Smooth muscle cell of bladder (primary cell): ENCODE measurements at places on chromosomes 11 and 22. TPM values are rescaled to one million over a fixed set of nuclear protein-coding genes. Genes with fewer than 3 reads are reported as not detected.

The C11orf86 gene
- total RNA-seq: 0.28 TPM in 2 replicates

The SEPTIN5 gene
- 10.0 and 22.6 TPM in 2 replicates for total RNA-seq

The FDXACB1 gene
- total RNA-seq: 1.3 and 1.8 TPM in 2 replicates

The KCNJ1 gene
- total RNA-seq: 0.09 TPM in 1 of 2 replicates, not detected in the other

The RFPL3 gene
- not detected in 2 replicates for total RNA-seq

The KCTD17 gene
- 22.6 and 26.1 TPM in 2 replicates for total RNA-seq

The SCO2 gene
- total RNA-seq: 0.57 and 1.6 TPM in 2 replicates
